ENCODE measurements at places on chromosomes 3 and 15. TPM values are rescaled to one million over a fixed set of nuclear protein-coding genes. Genes with fewer than 3 reads are reported as not detected.
A peak's percentile ranks its signal among the peaks of the same experiment; 100 is the strongest.

- DNase-seq: no peak
Observed at GRCh38 chr3:187361835-187362234, 6.3 kb upstream of the RTP4 start.

DNA sequence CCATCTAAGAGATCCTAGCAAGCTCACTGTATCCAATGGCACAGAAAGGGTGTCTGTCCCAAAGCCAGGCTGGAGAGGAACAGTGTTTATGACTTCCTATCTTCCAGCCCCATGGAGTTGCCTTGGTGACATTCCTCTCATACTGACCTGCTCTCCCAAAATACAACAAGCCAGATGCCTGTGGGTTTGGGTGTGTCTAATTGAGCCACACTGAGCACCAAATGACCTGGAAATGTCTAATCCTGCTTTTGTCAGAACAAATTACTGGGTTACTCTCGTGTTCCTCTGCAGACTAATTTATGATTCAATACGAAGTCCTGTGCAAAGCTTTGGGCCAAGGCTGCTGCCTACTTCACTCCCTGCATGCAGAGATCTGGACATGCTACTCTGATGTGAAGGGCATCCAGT is 98.1 kb upstream of the STRIT1 start:
- no peak for DNase-seq

DNA sequence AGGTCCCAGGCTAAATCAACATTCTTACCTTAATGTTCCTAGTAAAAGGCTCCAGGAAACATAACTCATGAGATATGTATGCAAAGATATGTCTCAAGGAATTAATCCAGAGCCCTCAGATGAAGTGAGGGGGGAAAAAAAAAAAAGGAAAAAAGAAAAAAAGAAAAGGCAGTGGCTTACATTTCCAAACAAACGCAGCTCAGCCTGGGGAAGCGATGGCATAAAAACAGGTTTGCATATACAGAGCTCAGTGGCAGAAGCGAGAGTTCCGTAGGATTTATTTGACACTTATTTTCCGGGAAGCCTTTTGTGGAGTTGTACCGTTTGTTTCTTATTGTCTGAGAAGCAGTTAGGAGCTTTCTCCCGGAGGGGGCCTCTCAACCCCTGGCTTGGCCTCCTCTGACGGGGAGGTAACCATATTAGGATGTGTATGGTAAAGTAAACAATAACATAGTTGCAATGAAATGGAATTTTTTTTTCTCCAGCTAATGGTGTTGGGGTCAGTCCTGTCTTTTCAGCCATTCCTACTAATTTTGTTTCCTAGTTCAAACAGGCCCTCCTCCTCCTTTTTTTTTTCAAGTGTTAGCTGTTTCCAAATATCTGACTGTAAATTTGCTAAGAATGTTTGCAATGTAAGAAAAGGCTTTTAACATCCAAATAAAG is 338.6 kb downstream of the FOXP1 start:
- DNase-seq: peak; percentile 24

DNA sequence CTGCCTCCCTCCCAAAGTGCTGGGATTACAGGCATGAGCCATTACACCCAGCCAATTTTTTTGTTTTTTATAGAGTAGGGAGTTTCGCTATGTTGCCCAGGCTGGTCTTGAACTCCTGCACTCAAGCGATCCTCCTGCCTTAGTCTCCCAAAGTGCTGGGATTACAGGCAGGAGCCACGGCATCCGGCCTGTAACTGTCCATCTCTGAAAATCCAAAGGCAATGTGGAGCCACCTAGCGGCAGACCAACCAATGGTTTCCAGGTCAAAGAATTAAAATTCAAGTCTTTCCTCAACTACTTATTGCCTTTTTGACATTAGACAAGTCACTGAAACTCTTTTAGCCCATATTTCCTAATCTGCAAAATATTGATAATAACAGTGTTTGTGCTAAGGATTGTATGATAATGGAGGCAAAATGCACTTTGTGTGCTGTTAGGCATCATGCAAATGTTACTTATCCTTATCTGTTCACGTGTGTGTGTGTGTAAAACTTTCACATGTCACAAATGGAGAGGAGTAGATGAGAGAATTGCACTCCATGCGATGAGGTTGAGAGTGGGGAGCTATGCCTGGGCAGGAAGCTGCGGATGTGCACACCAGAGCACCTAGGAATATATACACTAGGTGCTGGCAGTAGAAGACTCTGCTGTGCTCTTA is 48.7 kb downstream of the COL8A1 start:
- peak; percentile 71 for DNase-seq

GRCh38 chr15:85494048-85494777 is 113.8 kb downstream of the AKAP13 start:
- DNase-seq: peak; percentile 76

DNA sequence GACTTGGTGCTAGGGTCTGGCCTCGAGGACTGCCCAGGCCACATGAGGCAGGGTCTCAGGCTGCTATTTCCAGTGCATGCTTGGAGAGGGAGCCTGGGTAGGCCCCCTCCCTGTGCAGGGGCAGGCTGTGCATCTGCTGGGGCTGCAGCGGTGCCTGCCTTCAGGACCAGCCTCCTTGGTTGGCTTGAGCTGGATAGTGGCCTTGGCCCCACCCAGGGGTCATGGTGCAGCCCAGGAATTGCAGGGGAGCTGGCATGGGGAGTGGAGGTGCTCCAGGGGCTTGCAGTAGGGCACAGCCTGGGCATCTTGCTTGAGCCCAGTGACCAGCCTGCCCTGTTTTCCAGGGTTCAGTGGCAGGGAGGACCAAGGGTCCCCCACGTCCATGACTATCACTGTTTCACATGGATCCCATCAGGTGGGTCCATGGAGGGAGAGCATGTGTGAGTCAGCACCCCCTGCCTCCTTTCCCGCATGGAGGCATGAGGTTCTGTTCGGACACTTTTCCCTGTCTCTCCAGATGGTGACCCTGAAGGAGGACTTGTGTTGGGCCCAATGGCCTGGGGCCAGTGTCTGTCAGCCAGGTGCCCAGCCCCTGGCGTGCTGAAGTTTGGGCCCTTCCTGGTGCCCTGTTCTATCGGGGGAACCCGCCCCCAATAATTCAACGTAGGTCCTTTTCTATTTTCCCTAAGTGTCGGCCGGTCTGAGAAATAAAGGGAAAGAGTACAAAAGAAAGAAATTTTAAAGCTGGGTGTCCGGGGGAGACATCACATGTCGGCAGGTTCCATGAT is 218.6 kb downstream of the SNRPN start:
- no peak for DNase-seq

- no peak for DNase-seq
Observed at GRCh38 chr3:172869368-172869771, 118.8 kb downstream of the ECT2 start.

The THPO gene
- total RNA-seq: not detected

Measured in Daoy (cell line).